ENCODE measurements at places on chromosomes 6 and 20.
A peak's percentile ranks its signal among the peaks of the same experiment; 100 is the strongest.

DNA sequence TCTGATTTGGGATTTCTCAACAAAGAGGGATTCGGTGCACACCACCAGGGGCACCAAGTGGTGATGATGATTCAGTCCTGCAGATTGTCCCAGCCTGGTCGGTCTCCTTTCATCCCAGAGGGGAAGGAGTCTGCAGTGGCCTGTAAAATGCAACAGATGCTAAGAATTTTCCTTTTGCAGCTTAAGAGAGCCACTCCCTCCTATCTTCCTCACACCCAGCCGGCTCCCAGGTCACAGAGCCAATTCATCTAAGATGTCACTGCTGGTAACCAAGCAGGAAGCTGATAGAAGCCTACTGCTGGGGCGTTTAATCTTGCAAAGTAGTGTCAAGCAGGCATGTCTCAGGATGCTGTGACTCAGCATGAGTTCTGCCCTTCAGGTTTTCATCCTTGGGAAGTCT, 203.8 kb upstream of the LRFN2 start:
- DNase-seq = no peak

DNA sequence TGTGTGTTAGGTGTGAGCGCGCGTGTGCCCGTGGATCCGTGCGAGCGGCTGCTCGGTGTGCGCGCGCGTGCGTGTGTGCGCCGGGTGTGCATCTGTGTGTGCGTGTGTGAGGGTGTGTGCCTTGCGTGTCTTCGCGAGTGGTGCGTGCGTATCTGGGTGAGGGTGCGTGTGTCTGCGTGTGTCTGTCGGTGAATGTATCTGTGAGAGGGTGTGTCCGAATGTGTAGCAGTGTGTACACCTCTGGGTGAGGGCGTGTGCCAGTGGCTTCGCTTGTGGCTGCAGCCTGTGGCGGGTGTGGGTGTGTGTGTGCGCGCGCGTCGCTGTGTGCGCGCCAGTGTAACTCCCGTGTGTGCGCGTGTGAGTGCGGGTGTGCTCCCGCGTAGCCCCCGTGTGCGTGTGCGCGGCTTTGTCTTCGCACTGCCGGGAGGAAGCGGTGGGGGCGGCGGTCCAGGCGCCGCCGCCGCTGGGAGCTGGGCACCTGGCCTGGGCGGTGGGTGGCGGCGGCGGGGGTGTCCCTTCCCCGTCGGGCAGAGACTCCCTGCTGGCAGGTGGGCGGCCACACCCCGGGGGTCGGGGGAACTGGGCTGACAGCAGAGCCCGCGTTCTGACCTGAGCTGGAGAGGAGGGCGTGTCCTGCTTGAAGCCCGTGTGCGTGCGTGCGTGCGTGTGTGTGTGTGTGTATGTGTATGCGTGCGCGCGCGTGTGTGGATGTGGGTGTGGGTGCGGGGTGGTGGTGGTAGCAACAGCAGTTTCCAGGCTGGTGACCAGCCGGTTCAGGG, 61.3 kb upstream of the EPB41L1 start:
- DNase-seq = no peak

DNA sequence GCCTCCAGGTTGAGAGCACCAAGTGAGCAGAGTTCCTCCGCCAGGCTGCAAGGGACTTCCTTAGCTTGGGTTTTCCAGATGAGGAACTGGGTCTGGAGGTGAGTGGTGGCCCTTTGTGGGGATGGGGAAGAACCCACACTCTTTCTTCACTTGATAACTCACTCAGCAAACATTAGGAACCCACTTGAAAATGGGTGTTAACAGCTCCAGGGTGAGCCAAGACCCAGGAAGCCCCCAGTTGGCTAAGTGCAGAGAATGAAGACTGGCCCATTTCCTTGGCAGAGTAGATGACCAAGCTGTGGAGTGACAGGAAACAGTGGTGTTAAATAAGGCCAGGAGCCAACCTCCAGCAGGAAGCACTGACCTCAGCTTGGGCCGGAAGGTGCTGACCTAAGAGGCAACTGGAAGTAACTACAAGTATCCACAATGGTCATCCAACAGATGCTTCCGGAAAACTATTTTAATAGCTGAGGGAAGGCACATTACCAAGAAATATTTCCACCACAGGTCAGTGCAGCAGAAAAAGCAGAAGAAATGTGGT, 22.7 kb downstream of the MRPL14 start:
- DNase-seq = no peak

DNA sequence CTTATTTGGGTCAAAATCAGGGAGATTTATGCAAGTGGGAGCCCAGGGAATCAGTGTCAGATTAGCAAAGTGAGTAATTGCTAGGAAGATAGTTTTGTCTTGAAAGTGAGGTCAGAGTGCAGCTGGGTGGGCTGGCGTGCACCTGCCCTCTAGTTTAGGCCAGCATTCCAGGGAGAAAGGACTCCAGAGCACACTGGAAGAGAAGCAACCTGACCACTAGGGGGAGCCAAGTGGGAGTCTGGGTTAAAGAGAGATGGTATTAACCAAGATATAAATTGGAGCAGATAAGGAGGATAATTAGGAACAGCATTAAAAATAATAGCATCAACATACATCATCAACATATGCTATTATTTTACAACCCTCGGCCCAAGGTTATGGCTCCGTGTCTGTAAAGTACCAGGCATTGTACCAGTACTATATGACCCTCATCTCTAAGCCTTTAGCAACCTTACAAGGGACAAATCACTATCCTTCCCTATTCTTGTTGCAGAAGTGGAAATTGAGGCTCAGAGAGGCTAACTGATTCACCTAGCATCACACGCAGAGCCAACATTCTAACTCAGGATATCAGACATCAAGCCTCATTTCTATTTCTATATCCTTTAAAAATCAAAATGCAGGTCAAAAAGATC, 57.8 kb downstream of the SLC2A10 start:
- peak; percentile 33 for DNase-seq

- DNase-seq = no peak
These were observed 152.1 kb downstream of the TTLL2 start for GRCh38 chr6:167476844-167477595.

DNA sequence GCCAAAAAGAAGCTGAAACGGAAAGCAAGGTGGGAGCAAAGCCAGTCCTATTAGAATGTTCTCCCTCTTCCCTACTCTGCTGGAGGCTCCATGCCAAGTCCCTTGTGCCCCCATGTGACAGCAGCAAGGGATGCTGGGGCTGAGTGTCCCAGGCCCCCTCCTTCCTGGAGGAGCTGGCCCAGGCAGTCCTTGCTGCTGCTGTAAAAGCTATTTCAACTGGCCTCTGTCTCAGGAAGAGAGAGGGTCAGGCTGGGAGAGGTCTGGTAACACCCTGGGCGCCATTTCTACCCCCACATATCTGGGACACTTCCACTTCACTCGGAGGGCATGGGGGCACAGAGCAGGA, 25.0 kb downstream of the TTBK1 start:
- no peak for DNase-seq

DNA sequence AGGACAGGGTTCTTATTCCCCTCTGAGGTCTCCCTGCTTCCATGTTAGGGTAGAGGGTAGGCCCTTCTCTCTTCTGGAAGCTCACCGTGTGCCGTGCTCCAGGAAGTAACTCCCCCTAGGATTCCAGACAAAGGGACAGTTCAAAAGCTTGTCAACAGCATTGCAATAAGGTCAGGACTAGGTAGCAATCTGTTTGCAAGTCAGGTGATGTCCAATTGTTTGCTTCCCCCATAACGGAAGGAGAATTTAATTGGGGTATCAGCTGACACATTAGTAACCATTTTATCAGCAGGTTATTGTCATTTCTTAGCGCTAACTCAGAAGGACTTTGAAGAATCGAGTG, 41.9 kb downstream of the SYNJ2 start:
- no peak for DNase-seq

DNA sequence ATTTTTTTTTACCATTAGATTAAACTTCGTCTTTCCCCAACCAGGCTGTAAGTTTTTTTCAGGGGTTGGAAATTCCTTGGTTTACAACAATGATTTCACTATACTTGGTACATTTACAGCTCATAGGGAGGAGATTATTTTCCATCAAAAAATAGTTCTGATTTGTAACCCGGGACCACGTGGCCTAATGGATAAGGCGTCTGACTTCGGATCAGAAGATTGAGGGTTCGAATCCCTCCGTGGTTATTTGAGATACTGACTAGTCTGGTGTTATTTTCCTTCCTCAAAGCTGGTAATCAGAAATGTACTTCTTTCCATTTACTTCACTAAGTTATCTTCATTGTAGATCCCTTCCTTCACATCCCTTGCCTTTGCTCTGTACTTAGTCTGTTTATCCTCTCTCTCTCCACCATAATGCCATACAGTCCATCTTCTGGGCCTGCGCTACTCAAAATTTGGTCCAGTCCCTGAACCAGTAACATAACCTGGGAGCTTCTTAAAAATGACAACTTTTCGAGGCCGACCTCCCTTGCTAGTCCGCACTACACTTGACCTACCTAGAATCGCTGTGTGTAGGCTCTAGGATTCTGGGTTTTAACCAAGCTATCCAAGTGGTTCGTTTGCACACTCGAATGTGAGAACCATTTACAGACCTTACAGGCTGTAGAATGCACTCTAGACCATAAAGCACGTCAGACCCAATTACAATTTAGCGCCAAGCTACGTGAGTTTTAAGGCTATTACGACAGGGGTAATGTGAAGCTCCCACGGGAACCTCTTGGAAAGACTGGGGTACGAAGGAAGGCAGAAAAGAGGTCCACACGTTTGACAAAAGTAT, 42.1 kb upstream of the BTN3A2 start:
- DNase-seq = peak; percentile 93

GRCh38 chr6:93418408-93419303, 703 bp downstream of the EPHA7 start:
- peak; percentile 25 for DNase-seq

Measured in fibroblast of skin of back (primary cell).